Tongue (tissue), 3 donors: ENCODE measurements at places on chromosomes 3 and 15. TPM values are rescaled to one million over a fixed set of nuclear protein-coding genes. Genes with fewer than 3 reads are reported as not detected.

GRCh38 chr15:62337934-62338333, 172.8 kb upstream of the C2CD4B start:
- no peak for DNase-seq

DNA sequence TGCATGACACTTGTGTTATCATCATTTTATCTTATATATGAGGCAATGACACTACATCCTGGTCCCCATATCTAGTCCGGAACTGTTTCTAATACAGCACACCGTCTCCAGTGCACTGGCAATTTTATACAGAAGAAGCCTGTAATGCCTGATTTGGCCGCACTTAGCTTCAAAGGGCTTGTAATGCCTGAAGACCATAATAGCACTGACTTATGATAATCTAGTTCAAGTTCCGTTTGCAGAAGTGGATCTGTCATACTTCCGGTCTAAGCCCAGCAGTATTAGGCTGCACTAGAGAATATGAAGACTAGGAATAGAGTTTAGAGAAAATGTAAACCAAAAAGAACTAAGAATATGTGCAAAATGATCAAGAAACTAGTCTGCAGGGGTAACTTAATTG, 1.3 kb downstream of the BNIP2 start:
- peak; percentile 19 for DNase-seq

GRCh38 chr3:123750659-123751420, 133.3 kb downstream of the MYLK start:
- DNase-seq, result no peak

GRCh38 chr3:149713730-149714654, 38.3 kb downstream of the COMMD2 start:
- DNase-seq, result no peak

GRCh38 chr3:189721873-189722665, 90.9 kb downstream of the TP63 start:
- no peak for DNase-seq

DNA sequence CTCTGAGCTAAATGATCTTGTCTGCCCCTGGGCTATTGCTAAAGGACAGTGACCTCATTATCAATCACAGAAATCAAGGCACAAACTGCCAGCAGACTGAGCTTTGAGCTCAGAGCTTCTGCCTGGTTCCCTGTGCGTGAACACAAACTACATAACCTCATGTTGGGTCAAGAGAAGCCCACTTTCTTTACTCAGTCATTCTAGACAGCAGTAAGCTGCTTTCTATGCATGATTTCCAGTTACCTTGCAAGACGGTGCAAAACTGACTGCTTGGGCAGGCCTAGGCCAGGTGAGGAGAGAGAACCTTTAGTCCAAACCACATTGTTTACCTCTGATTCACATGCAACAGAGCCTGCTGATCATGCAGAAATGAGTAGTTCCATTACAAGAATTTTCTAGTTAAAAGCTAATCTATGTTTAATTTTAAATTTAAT, 75.1 kb downstream of the ARRDC4 start:
- DNase-seq, result no peak

GRCh38 chr3:5972586-5972985, 785.1 kb downstream of the EDEM1 start:
- DNase-seq, result peak; percentile 8

DNA sequence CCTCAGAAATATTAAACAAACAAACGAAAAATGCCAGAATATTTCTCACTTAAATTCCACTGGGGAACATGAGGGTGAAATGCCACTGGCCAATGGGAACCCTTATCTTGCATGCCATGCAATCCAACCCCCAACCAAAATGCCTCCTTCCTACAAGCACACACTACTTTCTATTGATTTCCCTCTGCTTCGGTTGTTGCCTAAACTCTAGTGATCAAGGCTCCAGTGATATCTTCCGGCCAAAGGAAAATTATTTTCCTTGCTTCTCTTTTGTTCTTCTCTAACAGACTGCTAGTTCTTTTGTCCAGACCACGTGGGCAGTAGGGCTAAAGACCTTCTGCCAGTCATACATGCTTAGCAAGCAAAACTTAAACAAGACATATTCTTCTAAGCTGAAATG, 115.7 kb downstream of the TMCC1 start:
- DNase-seq, result no peak

- peak; percentile 56 for DNase-seq
Observed at GRCh38 chr15:33369941-33370622, 59.3 kb downstream of the RYR3 start.

CLEC3B gene
- 57.1 TPM for total RNA-seq

NCEH1 gene
- 4.7 TPM for total RNA-seq

ST6GAL1 gene
- total RNA-seq, result 34.3 TPM

NTRK3 gene
- total RNA-seq, result 14.7 TPM
